ENCODE measurements at places on chromosomes 7 and 10.

GRCh38 chr10:80199828-80200227 lies 5.5 kb downstream of the ANXA11 start:
- no peak for DNase-seq

- no peak for DNase-seq
These were observed 182.8 kb downstream of the SEC23IP start for GRCh38 chr10:120075349-120075748.

DNA sequence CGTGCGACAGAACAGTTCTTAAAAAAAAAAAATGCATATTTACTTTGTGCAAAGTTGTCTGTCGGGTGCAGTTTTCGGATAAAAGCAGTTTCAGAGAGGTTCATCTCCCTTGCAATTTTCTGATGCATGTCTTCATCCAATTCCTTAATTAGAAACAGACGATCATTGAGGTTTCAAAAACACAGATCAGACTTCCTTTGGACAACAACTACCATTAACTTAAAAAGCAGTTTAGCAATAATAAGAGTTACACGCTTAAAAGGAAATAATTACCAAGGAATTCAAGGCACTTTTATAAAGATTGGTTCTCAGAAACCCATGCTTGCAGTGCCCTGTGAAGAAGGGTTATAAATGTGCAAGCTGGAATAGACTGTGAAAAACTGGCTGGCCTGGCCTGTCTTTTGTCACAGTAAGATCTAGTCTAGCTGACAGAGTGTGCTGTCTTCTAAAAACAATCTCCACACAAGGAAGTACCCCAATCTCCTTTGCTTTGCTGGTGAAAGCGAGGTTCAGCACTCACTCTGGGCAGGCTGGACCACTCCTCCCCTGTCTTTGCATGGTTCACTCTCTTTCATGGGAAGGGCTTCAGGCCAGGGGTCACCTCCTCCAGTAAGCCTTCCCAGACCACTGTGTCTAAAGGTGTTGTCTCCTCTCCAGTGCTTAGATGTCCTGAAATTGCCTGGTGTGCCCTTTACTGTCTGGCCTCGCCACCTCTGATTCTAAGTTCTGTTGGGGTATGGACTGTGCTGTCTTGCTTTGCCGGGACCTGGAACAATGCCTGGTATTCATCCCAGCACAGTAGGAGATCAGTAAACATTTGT lies 34.8 kb upstream of the HNRNPH3 start:
- no peak for DNase-seq

DNA sequence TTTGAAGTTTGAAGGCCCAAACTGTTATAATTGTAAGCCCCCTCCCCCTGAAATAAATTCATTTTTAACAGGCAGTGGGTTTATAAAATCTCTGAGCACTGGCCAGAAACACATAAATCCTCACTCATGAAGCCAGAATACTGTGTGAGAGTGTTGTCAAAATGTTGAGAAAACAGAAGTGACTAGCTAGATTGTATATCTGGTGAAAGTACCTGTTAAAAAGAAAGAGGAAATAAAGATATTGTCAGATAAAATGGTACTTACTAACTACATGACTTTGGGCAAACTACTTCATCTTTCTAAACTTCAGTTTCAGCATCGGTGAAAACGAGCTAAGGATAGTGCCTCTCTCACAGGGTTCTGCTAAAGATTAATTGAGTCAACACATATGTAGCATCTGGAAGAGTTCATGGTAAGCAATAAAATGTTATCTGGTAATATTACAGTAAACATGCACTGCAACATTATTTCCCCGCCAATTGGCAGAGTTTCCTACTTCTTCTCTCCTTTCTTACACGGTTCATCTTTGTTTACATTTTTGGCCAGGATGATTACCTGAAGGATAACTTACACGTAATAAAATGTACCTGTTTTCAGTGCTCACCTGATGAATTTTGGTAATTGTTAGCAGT lies 202.5 kb upstream of the CHRM2 start:
- DNase-seq = no peak

GRCh38 chr7:151389768-151390597 lies 19.9 kb downstream of the WDR86 start:
- no peak for DNase-seq

Data from CD4-positive, alpha-beta T cell (primary cell).